ENCODE measurements at places on chromosomes 6 and 20.
A peak's percentile ranks its signal among the peaks of the same experiment; 100 is the strongest.

- DNase-seq, result no peak
Observed at GRCh38 chr20:63473555-63474449, 1.3 kb upstream of the KCNQ2 start.

- no peak for DNase-seq
Observed at GRCh38 chr6:167049275-167049674, 50.1 kb downstream of the CEP43 start.

DNA sequence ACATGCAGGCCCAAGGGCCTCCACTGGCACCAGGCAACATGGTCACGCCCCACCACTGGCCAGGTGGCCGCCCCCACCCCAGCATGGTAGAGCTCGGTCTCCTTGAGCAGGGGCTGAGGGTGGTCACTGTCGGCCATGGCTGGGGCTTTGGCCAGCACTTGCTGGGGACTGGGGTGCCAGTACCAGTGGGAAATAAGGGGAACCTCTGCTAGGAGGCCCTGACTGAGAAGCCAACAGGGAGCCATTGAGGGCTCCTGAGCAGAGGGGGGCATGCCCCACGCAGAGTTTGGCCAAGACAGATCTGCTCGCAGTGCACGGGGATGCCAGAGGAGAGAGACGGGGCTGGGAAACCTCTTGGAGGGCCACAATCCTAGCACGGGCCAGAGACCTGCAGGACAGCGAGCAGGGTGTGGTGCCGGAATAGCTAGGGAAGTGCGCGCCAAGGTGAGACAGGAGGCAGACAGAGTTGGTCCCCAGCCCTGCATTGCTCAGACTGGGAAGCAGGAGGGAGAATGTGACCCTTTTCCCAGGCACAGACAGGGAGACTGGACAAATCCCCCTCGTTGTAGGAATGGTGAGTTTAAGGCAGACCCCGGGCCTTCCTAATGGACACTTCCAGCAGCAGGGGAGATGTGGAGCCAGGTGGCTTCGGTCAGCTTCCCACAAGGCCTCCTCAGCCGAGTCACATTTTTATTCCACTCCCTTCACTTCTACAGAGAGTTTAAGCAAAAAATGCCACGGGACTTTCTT, 179.0 kb upstream of the CST7 start:
- DNase-seq, result no peak

- DNase-seq, result no peak
Observed at GRCh38 chr20:38298768-38299288, 5.1 kb upstream of the BPI start.

- peak; percentile 78 for DNase-seq
Observed at GRCh38 chr20:64065974-64066343, 3.0 kb downstream of the TCEA2 start.

DNA sequence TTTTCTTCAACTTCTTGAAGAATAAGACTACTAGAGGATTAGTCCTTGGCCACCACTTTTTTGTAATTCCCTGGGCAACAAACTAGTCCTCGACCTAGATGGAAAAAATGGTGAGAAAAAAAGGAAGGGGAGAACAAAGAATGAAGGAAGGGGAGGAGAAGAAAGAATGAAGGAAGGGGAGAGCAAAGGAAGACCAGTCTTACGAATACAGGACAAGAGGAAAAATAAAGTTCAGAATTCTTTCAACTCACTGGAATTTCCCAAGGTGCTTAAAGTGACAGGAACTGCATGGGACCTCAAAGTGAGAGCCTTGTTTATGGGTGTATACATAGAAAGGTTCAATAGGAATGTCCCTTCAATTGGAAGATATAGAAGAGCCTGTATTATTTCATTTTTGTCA, 509.3 kb upstream of the JARID2 start:
- no peak for DNase-seq

- no peak for DNase-seq
Observed at GRCh38 chr6:129188795-129189194, 305.9 kb downstream of the LAMA2 start.

- DNase-seq, result no peak
Observed at GRCh38 chr20:22905658-22906057, 129.5 kb upstream of the SSTR4 start.

DNA sequence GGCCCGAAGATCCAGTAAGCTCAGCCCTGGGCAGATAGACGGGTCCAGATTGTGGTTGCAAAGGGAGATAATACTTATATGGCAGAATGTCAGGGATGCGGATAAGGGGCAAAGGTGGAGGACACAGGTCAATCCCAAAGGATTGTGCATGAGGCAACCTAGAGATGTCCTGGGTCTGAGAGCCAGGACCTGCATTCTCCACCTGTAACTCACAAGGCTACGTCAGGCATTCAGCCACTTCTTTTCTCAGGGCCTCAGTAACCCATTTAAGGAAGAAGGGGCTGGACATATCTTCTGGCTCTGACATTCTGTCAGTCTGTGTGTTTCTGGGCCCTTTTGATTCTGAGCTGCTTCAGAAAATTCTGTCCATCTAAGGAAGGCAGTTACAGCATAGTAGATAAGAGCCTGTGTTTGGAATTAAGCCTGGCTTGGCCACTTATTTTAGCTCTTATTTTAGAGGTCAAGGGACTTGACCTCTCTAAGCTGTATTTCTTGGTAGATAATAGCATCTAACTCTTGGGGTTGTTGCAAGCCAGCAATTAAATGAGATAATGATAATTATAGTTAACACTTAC, 40.2 kb downstream of the CNBD2 start:
- no peak for DNase-seq

GRCh38 chr20:32479012-32479411, 106.1 kb downstream of the NOL4L start:
- DNase-seq, result no peak

- DNase-seq, result no peak
Observed at GRCh38 chr6:37259191-37259590, 1.2 kb upstream of the TMEM217 start.

GRCh38 chr6:142794424-142794823, 150.6 kb downstream of the HIVEP2 start:
- DNase-seq, result no peak

GRCh38 chr6:148385379-148385778, 42.7 kb downstream of the SASH1 start:
- DNase-seq, result no peak

DNA sequence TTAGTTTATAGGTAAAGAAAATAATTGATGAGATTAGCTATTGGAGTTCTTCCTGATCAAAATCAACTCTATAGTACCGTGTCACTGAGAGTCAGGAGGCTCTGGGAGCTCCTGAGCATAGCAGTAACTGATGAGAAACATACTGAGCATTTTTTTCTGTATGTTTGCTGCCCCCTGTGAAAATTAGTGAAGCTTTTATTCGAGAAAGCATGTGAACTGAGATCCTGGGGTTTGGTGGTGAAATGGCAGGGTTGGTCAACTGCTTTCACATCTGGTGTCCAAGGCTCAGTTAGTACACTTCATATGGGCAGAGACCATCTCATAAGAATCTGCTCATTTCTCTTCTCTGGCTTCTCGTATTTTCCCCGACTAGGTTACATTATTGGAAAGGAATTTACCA, 4.1 kb upstream of the ABT1 start:
- no peak for DNase-seq

GRCh38 chr20:44684047-44684967, 30.9 kb upstream of the CCN5 start:
- no peak for DNase-seq

DNA sequence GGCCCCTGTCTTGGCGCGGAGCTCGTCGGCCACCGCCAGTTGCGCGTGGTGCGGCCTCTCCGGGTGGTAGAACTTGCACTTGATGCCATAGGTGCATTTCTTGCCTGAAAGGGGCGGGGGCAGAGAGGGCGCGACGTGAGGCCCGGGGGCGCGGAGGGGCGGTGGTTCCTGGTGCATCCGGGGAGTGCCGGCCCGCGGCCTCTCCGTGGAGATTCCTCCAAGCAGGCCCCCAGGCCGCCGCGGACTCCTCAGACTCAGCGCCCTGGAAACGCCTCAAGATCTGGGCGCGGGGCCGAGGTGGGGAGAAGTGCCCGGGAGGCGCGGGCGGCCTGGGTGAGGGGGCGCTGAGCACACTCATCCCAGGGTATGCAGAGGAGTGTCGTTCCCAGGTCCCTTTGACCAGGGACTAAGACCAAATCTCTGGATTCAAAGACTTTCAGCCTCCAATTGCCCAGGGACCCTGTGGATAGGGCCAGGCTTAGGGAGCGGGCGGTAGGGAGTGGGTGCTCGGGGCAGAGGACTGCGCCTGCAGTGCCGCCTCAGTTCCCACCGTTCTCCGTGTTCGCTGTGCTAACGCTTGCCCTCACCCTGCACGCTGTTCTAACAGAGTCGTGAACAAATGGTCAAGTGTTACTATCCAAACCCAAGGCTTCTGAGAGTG, 33.3 kb downstream of the ZC3H12D start:
- DNase-seq, result no peak

DNA sequence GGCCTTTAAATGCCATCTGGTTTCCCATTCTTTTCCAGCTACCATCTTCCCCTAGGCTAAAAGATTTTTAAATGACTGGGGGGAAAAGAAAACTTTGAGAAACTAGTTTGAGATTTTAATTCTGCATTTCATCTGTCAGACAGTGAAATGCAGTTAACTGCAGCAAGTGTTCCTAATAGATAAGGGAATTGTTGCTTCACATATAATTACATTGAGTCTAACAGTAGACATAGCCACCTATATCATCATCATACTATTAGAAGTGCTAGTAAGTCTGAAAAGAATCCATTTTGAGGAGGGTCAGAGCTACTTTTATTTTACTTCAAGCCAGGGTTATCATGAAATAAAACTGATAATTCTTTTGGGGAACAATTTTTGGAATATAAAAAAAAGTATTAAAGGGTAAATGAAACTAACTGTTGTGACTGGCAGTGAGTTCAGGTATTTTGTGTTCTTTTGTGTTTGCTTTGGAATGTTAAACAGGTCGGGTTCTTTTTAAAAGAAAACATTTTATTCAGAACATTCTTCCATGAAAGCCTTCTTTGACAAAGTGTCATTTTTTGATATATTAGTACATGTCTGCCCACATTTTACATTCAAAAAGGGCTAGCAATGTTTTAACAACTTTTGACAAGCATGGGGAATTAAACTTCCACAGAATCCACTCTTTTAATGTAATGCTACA, 170.1 kb downstream of the HS3ST5 start:
- DNase-seq, result no peak

- DNase-seq, result no peak
Observed at GRCh38 chr20:22412977-22413868, 171.1 kb downstream of the FOXA2 start.

Data from activated T-helper 1 cell treated with anti-CD3 and anti-CD28 coated beads, Interleukin-12 subunit alpha, Interleukin-12 subunit beta, Interleukin-2, Interleukin-4 antibody, amounts not matched to agents 30 ng/mL and 10 ng/mL and 1 ng/mL, durations not matched to agents 14 hours and 24 hours and 36 hours (primary cell).